Activated CD4-positive, alpha-beta T cell treated with anti-CD3 and anti-CD28 coated beads, Interleukin-2, amount 10 ng/mL, durations not matched to agents 7 days and 5 days (primary cell): ENCODE measurements at places on chromosomes 6 and 20.
A peak's percentile ranks its signal among the peaks of the same experiment; 100 is the strongest.

DNA sequence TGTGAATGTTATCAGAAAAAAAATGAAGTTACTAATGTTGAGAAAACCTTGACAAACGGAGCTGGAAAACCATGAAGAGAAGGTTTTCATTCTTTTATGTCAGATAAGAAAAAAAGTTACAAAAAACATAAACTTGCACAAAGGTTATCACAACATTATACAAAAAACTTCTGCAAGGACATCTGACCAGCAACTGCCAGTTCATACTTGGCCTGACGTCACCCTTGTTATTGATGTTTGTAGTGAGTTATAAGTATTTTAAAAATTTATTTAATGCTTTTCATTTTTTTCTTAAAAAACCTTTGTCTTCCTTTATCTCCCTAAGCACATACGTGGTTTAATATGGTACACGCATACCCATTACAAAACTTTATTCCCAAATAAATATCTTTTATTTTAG, 16.3 kb downstream of the GSTA3 start:
- no peaks in the 10 kb centered on the region for H3K4me1 ChIP-seq
- peaks cover 4% of the 10 kb centered on the region for H3K27me3 ChIP-seq
- no peak for DNase-seq
- no peak overlapping the region for H3K4me3 ChIP-seq
- no peaks in the 10 kb centered on the region for H3K36me3 ChIP-seq

GRCh38 chr6:96990462-96990861, 65.9 kb downstream of the KLHL32 start:
- no peak for DNase-seq
- no peak overlapping the region for H3K27ac ChIP-seq
- H3K4me3 ChIP-seq: no peak overlapping the region
- H3K27me3 ChIP-seq: no peaks in the 10 kb centered on the region
- no peaks in the 10 kb centered on the region for H3K36me3 ChIP-seq

DNA sequence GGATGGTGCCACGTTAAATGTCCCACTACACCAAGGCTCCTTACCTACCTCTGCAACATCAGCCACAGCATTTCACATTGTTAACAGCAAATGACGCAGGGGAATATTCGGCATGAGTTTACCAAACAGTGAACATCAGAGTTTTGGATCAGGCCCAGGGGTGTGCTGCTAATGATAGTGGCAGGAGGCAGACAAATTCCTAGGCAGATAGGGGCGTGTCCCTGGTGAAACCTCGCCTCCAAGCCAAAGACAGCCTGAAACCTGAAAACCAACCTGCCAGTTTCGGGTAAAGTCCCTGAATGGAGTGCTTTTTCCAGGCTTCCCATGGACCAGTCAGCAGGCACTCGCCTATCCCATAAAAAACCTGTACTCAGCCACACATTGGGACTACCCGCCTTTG, 133.6 kb downstream of the SH3BGRL2 start:
- no peak overlapping the region for H3K27ac ChIP-seq
- H3K4me3 ChIP-seq: no peak overlapping the region
- DNase-seq: no peak
- H3K4me1 ChIP-seq: no peaks in the 10 kb centered on the region

DNA sequence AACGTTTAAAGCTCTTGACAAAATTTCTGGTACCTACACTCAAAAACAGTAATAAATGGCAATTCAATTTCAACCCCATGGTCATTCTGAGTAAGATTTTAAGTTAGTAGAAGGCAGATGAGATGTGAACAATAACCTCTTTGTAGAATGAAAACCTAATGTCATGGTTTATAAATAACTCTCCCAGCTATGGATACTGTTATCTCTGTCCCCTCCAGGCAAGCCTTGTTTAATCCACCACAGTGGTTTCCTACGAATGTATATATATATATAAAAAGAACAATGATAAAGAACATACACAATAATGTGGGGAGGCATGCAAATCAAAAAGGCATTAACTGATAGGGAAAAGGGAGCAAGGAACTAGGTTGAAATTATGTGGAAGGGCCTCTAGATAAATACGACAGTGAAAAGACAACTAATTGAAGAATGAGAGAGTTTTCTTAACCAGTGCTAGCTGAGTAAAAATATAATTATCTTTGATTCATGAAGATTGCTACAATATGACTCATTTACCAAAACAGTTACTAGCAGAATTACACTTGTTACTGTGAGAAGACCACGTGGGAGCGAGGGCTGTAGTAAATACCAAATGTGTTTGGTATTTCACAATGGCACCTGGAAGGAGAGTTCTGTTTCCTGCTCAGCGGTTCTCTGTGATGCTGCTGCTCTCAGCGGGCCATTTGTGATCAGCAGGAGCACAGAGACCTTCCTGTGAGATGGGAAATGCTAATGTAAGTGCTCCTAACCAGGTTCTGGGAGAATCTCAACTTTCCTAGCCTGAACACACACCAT, 173.7 kb downstream of the MBOAT1 start:
- no peaks in the 10 kb centered on the region for H3K4me1 ChIP-seq
- peaks cover 3% of the 10 kb centered on the region for H3K27me3 ChIP-seq
- no peak overlapping the region for H3K27ac ChIP-seq

DNA sequence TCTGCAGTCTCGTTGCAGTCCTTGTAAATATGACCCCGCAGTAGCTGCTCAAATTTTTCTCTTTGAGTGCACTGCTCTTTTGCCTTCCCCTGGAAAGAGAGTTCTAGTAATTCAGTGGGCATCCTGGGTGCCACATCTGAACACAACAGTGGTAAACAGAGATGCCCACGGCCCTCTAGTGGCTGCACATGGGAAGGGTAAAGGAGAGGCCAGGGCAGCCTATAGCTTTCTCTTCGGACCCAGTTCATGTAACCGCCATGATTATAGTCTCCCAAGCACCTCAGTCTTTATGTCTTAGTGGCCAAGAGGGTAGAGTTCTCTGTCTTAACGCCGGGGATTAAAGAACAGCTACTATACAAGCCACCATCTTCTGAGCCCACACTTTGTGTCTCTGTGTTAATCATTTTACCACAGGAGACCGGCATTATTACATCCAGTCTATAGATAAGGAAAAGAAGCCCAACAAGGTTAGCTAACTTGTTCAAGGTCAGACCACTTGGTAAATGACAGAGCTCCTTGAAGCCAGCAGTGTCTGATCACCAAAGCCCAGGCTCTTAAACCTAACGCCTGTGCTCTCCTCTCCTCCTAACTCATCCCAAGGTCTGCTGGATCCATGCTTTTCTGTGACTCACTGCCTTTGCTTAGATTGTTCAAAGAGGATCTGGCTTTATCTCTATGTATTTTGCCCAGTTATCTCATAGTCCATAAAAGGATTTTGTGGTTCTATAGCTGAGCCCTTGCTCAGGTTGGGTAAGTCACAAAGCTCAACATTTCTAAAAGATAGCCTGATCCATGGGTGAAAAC, 81.8 kb downstream of the ISM1 start:
- no peak overlapping the region for H3K4me3 ChIP-seq
- H3K36me3 ChIP-seq: no peaks in the 10 kb centered on the region
- DNase-seq: peak; percentile 64
- peaks cover 3% of the 10 kb centered on the region for H3K27me3 ChIP-seq
- no peaks in the 10 kb centered on the region for H3K4me1 ChIP-seq

DNA sequence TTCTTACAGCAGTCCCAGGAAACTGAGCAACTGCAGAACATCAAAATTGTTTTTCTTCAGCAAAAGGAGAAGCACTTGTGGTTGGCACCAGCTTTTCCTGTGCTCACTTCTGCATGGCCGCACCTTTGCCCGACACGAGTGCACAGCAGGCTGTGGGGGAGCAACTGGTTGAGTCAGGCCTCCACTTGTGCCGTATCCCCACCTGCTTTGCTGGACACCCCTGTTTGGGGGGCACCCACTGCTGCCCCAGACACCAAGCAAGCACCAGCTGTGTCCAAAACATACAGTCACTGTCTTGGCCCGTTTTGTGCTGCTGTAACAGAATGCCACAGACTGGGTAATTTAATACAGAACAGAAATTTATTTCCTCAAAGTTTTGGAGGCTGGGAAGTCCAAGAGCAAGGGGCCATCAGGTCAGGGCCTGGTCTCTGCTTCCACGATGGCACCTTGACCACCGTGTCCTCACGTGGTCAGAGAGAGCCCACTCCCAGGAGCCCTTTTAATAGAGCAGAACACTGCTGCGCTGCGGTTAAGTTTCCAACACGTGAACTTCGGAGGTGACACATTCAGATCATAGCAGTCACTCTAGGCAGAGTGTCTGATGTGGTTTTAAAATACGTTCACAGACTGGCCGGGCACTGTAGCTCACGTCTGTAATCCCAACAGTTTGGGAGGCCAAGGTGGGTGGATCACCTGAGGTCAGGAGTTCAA, 8.7 kb upstream of the GMEB2 start:
- H3K4me1 ChIP-seq: peaks cover 63% of the 10 kb centered on the region
- H3K27ac ChIP-seq: peak overlapping the region; percentile 98
- H3K27me3 ChIP-seq: no peaks in the 10 kb centered on the region
- peaks cover 25% of the 10 kb centered on the region for H3K36me3 ChIP-seq

DNA sequence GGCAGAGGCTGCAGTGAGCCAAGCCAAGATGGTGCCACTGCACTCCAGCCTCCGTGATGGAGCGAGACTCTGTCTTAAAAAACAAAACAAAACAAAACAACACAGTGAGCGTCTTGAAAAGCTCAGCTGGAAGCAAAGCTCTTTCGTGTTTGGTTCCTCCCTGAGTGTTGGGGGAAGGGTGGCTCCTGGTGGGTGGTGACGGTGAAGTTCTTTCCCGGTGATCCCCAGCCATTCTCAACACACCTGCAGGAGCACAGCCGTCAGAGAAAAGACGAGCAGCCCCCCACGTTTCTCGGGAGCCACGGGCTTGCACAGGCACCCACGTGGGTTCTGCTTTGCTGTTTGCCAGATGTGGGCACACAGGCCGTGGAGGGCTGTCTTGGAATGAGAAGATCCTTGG, 3.2 kb downstream of the BHLHE23 start:
- no peaks in the 10 kb centered on the region for H3K36me3 ChIP-seq
- H3K4me1 ChIP-seq: peaks cover 13% of the 10 kb centered on the region

GRCh38 chr6:159126590-159126989, 42.6 kb upstream of the FNDC1 start:
- no peak for DNase-seq
- no peak overlapping the region for H3K27ac ChIP-seq
- H3K36me3 ChIP-seq: no peaks in the 10 kb centered on the region
- no peaks in the 10 kb centered on the region for H3K4me1 ChIP-seq

GRCh38 chr6:119541132-119541905, 191.8 kb upstream of the MAN1A1 start:
- H3K4me1 ChIP-seq: no peaks in the 10 kb centered on the region
- no peaks in the 10 kb centered on the region for H3K36me3 ChIP-seq
- no peak overlapping the region for H3K27ac ChIP-seq
- no peak for DNase-seq
- H3K4me3 ChIP-seq: no peak overlapping the region

DNA sequence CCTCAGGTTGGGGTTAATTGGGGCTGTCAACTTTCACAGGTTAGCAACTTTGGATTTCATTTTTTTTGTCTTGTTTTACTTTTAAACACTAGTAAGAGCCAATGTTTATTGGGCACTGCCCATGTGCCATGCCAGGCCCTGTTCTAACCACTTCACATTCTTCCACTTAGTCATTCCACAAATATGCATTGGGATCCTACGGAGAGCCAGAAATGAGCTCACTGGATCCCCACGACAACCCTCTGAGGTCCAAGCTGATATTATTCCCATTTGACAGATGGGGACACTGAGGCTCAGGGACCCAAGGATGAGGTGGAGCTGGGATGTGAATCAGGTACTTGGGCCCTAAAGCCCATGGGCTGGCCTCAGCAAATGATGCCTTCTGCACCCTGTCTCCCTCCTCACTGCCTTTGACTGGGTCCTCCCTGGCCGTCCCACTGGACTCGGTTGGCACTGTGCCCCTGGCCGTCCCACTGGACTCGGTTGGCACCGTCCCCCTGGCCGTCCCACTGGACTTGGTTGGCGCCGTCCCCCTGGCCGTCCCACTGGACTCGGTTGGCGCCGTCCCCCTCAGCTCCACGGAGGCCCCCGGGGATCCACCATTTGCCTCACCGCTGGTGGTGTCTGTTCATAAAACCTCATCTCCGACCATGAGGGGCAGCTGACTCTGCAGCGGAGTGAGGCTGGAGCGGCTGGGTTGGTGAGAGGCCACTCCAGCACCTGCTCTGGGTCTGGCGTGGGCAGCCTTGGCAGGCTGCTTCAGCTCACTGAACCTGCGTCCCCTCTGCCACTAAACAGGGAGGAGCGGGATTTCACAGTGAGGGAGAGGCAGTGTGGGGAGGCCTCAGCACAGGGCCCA, 4.8 kb upstream of the PMEPA1 start:
- H3K27ac ChIP-seq: no peak overlapping the region
- no peak for DNase-seq
- H3K27me3 ChIP-seq: peaks cover 16% of the 10 kb centered on the region
- H3K4me1 ChIP-seq: peaks cover 16% of the 10 kb centered on the region
- no peak overlapping the region for H3K4me3 ChIP-seq

GRCh38 chr6:7432391-7433120, 42.9 kb downstream of the RIOK1 start:
- DNase-seq: no peak
- no peak overlapping the region for H3K4me3 ChIP-seq
- no peaks in the 10 kb centered on the region for H3K36me3 ChIP-seq

DNA sequence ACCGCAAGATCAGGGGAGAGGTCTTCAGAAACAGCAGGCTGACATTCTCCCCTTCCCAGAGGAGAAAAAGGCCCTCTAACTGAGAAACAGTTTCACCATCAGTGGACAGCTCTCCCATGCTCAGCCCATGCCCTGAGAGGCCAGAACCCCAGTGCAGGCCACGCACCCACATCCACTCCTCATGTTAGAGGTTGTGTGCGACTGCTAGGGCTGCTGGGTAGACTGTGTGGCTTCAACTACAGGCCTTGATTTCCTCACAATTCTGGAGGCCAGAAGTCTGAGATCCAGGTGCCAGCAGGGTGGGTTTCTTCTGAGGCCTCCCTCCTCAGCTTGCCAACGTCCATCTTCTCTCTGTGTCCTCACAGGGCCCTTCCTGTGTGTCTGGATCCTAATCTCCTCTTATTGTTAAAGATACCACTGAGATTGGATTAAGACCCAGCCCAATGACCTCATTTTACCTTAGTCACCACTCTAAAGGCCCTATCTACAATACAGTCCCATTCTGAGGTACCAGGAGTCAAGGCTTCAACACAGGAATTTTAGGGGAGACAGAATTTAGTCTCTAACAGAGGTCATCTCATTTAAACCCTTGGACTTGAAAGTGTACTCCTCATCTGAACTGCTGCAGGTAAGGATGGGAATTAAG, 67.7 kb upstream of the CD93 start:
- H3K4me1 ChIP-seq: peaks cover 39% of the 10 kb centered on the region
- no peak for DNase-seq
- no peaks in the 10 kb centered on the region for H3K27me3 ChIP-seq
- no peak overlapping the region for H3K27ac ChIP-seq

- no peak overlapping the region for H3K27ac ChIP-seq
- H3K4me1 ChIP-seq: peaks cover 9% of the 10 kb centered on the region
- H3K36me3 ChIP-seq: no peaks in the 10 kb centered on the region
- H3K27me3 ChIP-seq: peaks cover 4% of the 10 kb centered on the region
- DNase-seq: no peak
These were observed 76.3 kb downstream of the SLC22A23 start for GRCh38 chr6:3380344-3381232.

GRCh38 chr6:132341646-132342045, 59.6 kb downstream of the MOXD1 start:
- DNase-seq: no peak
- H3K4me1 ChIP-seq: no peaks in the 10 kb centered on the region
- no peaks in the 10 kb centered on the region for H3K36me3 ChIP-seq
- no peak overlapping the region for H3K4me3 ChIP-seq
- no peak overlapping the region for H3K27ac ChIP-seq

- H3K4me1 ChIP-seq: peaks cover under 1% of the 10 kb centered on the region
- H3K36me3 ChIP-seq: no peaks in the 10 kb centered on the region
- no peak for DNase-seq
- peaks cover 13% of the 10 kb centered on the region for H3K27me3 ChIP-seq
- H3K27ac ChIP-seq: no peak overlapping the region
These were observed 208.4 kb downstream of the ANKRD60 start for GRCh38 chr20:58019850-58020625.
